ENCODE measurements at places on chromosomes 7 and 10.

- no peak for DNase-seq
These were observed 350.8 kb downstream of the KCNMA1 start for GRCh38 chr10:77286531-77287508.

- DNase-seq: no peak
These were observed 1007.8 kb downstream of the REEP3 start for GRCh38 chr10:64529003-64529350.

- no peak for DNase-seq
These were observed 3.3 kb downstream of the CDHR1 start for GRCh38 chr10:84197643-84198042.

- no peak for DNase-seq
These were observed 37.2 kb upstream of the CCDC7 start for GRCh38 chr10:32408690-32409089.

- no peak for DNase-seq
These were observed 790.7 kb downstream of the TNS3 start for GRCh38 chr7:46791188-46791587.

- no peak for DNase-seq
These were observed 261.8 kb downstream of the GATA3 start for GRCh38 chr10:8316284-8316683.

DNA sequence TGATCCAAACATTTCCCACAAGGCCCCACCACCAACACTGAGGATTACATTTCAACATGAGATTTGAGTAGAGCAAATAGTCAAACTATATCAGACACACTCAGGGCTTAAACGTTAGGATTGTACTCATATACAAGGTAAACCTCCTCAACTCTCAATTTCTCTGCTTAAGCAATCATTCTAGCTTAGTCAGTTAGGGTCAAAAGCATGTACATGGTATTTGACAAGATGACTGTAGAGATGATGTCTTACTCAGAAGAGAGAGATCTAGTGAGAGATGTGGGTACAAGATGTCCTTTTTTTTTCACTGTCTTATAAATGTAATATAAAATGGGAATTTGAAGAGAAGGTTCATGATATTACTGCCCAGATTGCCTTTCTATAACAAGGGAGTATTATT is 270.1 kb downstream of the PRKG1 start:
- no peak for DNase-seq

GRCh38 chr10:80126876-80127275 is 5.7 kb upstream of the PLAC9 start:
- no peak for DNase-seq

DNA sequence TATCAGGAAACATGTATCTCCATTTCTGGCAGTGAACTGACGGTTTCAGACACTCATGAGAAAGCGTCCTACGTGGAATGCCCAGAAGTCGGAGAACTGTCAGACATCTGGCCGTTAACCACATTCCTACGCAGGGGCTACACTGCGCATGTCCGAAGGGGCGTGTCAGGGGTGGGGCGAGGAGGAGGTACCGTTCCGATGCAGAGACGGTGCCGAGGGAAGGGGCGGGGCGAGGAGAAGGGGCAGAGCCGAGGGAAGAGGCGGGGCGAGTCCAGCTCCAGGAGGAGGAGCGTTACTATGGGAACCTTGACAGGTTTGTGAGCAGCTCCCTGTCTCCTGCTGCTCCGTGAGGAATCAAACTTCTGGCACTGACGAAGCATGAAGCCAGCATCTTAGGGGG is 366.9 kb upstream of the NUPR2 start:
- no peak for DNase-seq

GRCh38 chr10:84842593-84842992 is 514.2 kb downstream of the CCSER2 start:
- no peak for DNase-seq
